ENCODE measurements at places on chromosomes 2 and 18.

DNA sequence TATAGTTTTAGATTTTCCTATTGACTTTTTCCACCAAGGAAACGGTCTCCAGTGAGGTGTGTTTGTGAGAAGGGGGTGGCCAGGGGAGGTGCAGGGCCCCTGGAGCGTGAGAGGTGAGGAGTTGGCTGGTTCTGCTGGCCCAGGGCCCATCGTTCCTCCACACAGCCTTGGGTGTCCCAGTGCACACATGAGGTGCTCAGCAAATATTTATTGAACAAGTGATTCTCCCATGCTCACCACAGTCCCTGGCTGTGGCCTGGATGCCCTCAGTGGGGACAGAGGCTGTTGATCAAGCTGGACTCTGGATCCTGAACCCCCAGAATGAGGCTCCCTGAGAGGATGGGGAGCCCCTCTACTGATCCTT lies 5.0 kb downstream of the HAAO start:
- DNase-seq, result no peak

DNA sequence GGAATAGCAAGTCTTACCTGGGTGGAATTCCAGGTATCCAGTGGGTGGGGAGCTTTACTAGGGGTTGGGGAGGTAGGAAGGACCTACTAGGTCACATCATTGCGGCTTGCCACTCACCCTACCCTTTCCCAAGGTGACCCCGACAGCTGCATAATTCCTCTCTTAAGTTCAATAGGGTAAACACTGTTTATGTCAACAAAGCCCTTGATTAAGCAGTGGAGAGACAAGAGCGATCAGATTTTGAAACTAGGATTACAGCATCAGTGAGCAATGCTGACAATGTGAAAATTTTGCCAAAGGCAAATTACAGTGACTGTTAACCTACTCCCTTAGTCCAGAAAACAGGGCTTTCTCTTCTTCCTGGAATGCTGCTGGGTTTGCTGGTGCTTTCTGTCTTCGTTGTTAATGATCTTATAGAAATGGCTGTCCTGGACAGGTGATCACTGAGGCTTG lies 14.5 kb downstream of the SLC19A3 start:
- no peak for DNase-seq

GRCh38 chr2:172440795-172441194 lies 13.4 kb downstream of the ITGA6 start:
- no peak for DNase-seq

DNA sequence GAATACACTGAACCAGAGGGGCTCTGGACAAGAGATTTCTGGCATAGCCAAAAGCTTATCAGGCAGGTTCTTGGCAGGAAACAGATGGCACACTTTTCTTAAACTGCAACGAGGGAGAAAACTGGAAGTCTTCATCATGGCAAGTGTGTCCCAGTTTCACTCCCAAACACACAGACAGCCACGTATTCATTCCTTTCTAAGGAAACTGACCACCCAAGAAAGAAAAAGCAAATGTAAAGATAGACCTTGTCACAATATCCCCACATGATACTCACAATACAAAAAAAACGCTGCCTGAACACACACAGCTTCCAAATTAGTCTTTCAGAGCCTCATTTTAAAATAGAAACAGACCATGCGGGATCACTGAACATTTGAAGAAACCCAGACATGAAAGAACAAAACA lies 40.6 kb upstream of the RTTN start:
- no peak for DNase-seq

- DNase-seq, result no peak
Observed at GRCh38 chr2:144194326-144195071, 325.4 kb downstream of the ZEB2 start.

DNA sequence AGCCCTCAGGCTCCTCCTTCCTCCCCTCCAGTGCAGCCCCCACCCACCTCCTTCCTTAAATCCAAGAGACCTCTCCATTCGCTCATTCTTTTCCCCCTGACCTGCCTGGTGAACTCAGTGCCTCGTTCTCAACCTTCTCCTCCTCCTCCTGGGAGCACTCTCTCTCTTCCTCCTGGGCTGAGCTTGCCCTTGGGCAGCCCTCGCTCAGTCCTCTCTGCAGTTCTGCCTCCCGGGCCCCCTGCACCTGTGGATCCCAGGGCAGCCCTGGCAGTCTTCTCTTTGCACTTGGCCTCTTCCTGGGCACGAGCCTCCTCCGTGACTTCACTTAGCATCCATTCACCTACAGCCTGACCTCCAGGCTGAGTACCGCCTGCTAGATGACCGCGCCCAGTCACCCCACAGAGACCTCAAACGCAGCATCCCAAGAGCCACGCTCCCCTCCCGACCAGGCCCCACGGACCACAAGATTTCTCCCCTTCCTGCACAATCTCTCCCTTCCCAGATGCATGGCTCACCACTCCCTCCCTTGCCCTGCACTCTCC lies 58.9 kb upstream of the ID2 start:
- no peak for DNase-seq

GRCh38 chr2:217555081-217555876 lies 447.5 kb downstream of the TNS1 start:
- no peak for DNase-seq

DNA sequence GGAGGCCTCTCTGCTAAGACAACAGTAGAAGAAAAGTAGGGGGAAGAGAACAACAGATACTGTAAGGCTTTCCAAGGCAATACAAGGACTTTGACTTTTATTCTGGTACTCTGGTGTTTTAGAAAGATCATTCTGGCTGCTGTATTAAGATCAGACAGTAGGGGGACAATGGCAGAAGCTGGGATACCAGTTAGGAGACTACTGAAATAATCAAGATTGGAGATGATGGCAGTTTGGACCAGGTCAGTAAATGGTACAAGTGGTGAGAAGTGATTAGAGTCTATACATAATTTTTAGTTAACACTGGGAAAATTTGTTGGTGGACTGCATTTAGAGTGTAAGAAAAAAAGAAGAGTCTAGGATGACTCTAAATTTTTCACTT lies 139.7 kb downstream of the ROCK1 start:
- no peak for DNase-seq

- no peak for DNase-seq
Observed at GRCh38 chr2:43341959-43342757, 115.8 kb upstream of the ZFP36L2 start.

- no peak for DNase-seq
Observed at GRCh38 chr2:181070119-181070835, 89.9 kb downstream of the UBE2E3 start.

GRCh38 chr18:70956554-70956953 lies 667.7 kb downstream of the SOCS6 start:
- DNase-seq, result no peak

- no peak for DNase-seq
Observed at GRCh38 chr2:54541995-54542394, 85.9 kb downstream of the SPTBN1 start.

- no peak for DNase-seq
Observed at GRCh38 chr18:21602299-21602587, 1.7 kb upstream of the ESCO1 start.

DNA sequence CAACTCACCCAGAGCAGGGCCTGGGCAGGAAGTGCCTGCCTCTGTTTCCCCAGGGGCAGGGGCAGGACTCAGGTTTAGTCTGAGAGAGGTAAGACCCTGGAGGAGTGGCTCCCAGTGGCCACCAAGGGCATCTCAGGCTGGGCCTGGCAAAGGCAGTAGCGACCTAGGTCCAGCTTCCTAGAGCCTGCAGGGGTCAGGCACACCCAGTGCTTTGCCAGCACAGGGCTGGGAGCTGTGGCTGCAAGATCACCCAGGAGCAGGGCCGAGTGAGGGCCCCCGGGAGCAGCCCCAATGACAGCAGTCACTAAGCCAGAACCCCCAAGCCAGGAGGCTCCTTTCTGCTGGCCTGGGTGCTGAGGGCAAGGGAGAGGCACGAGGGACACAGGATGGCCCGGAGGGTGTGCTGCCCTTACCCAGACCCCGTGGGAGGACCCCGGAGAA lies 8.8 kb upstream of the DUSP2 start:
- DNase-seq, result no peak

DNA sequence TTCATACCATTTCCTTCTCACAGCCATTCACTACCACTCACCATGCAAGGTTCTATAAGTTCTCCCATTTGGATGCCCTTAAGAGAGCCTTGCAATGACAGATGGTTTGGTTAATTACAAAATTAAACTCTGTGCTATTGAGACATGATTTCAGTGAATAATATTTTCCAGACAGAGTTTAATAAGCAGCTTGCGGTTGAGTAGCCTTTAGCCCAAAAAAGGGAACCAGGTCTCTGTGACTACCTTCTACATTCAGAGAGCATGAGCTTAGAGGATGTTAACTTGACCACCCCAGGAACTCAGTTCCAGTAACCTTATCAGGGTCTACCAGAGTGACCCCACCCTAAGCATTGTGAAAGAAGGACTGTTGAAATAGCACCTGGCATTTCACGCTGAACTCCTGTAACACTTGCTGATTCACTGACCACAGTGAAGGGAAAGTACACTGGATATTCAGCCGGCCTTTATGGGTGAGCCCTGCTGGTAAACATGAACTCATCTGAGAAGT lies 1173.1 kb upstream of the ZEB2 start:
- DNase-seq, result no peak

GRCh38 chr18:34911661-34912384 lies 129.4 kb upstream of the MAPRE2 start:
- DNase-seq, result no peak

GRCh38 chr18:26453386-26453901 lies 94.9 kb downstream of the KCTD1 start:
- no peak for DNase-seq

DNA sequence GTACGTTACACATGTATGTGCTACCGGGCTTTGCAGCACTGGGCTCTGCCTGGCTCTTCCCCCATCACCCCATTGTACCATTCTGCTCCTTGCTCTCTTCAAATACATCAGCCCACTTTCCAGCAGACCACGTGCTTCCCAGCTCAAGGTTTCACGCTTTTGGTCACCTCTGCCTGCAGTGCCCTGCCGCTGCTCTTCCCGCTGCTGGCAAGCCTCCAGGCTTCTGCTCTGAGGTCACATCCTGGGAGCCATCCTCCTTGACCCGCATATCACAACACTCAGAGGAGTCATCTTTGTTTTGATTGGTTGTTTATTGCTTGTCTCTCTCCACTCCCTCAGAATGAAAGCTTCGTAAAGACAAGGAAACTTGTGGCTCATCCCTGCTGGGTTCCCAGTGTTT lies 34.1 kb downstream of the KIF5C start:
- DNase-seq, result no peak

- no peak for DNase-seq
Observed at GRCh38 chr18:69648486-69648885, 247.8 kb downstream of the DOK6 start.

DNA sequence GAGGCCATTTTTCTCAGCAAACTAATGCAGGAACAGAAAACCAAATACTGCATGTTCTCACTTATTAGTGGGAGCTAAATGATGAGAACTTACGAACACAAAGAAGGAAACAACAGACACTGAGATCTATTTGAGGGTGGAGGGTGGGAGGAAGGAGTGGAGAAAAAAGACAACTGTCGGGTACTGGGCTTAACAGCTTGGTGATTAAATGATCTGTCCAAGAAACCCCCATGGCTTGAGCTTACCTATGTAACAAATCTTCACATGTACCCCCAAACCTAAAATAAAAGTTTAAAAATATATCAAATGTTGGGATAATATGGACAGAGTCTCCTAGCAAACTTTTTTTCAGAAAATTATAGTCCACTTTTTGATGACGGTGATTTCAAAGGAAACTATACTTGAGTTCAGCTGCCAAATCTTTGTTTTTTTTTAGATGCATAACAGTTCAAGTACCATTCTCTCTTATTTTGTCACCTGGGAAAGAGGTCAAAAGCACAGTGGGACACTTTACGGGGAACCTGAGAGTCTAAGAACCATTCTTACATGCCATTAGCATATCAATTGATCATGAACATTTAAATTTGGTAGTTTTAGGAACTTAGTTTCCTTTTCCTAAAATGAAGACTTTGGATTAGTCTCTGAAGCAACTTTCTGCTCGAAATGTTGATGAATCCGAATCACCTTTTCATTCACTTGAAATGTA lies 835.0 kb downstream of the NRXN1 start:
- no peak for DNase-seq

DNA sequence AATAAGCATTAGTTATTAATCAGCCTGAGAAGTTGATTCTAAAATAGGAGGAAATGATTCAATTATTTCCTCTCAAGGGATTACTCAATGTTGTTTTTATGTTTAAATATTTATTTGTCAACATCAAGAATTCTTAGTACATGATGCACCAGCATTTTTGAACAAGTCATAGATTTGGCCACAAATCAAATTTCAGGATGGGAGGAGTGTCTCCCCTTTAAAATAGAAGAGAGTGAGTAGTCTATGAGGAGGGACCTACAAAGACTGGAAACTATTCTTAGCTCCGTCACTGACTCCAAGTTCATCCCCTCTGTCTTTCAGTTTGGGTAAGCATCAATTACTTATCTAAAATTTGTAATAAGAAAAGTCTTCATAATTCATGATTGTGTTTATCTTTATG lies 18.6 kb upstream of the IL18R1 start:
- DNase-seq, result no peak

GRCh38 chr18:62183578-62184195 lies 3.2 kb downstream of the PIGN start:
- DNase-seq, result peak; percentile 60

- peak; percentile 66 for DNase-seq
Observed at GRCh38 chr2:62287899-62288880, 92.3 kb downstream of the B3GNT2 start.

DNA sequence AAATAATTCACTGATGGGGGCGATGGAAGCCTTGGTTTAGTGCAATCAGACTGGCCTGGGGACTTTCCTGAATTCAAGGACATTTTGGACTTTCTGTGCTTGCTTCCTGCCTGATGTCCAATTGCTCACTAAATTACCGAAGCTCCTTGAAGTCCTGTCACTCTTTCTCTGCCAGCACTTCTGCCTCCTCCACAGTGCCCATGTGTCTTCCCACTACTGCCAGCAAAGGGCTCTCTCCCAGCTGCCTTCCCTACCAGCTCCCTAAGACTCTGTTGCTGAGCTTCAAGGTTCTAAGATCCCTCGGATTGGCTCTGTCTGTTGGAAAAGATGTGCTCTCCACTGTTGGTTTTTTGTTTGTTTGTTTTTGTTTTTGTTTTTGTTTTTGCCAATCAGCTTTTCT lies 158.1 kb downstream of the MTCL1 start:
- no peak for DNase-seq

DNA sequence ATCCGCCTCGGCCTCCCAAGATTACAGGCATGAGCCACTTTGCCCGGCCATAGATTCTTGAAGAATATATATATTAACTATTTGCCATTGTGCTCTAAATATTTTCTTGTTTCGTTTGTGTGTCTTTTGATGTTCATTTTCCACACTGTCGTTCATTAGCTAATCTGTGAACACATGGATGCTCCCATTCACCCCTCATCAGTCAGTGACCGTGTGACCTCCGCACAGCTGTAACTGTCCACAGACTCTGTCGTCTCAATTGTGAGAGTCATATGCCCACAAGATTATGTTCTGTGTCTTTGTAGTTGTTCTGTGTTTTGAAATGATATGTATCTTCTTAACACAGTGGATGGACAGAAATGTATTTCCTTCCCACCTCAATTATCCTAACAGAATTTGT lies 29.6 kb downstream of the RAMP1 start:
- DNase-seq, result no peak

DNA sequence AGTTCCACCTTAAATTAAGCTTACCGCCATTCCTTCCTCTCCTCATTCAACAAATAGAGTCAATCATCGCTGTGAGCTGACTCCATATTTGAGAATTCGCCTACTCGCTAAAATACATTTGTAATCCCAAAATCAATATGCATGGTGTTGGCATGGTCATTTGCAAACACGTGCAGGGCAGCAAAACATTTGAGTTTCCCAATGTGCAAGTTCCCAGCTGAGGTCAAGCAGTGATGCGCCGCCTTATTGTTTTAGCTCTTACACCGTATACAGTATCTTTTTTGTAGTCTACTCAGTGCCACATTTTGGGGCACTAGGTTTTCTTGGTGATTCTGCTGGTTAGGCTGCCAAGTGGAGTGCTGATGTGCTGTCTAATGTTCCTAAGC lies 73.3 kb upstream of the MGAT4A start:
- DNase-seq, result no peak

All from CD4-positive, alpha-beta T cell treated with Interleukin-6 for 4 hours (primary cell).